ENCODE measurements at places on chromosomes 12 and 14.
A peak's percentile ranks its signal among the peaks of the same experiment; 100 is the strongest.

GRCh38 chr12:190881-191280, 23.1 kb downstream of the SLC6A12 start:
- DNase-seq = no peak

GRCh38 chr14:52422650-52423356, 108.7 kb downstream of the PTGER2 start:
- no peak for DNase-seq

- peak; percentile 18 for DNase-seq
Measured at GRCh38 chr12:132222096-132222807, 78.0 kb downstream of the NOC4L start.

DNA sequence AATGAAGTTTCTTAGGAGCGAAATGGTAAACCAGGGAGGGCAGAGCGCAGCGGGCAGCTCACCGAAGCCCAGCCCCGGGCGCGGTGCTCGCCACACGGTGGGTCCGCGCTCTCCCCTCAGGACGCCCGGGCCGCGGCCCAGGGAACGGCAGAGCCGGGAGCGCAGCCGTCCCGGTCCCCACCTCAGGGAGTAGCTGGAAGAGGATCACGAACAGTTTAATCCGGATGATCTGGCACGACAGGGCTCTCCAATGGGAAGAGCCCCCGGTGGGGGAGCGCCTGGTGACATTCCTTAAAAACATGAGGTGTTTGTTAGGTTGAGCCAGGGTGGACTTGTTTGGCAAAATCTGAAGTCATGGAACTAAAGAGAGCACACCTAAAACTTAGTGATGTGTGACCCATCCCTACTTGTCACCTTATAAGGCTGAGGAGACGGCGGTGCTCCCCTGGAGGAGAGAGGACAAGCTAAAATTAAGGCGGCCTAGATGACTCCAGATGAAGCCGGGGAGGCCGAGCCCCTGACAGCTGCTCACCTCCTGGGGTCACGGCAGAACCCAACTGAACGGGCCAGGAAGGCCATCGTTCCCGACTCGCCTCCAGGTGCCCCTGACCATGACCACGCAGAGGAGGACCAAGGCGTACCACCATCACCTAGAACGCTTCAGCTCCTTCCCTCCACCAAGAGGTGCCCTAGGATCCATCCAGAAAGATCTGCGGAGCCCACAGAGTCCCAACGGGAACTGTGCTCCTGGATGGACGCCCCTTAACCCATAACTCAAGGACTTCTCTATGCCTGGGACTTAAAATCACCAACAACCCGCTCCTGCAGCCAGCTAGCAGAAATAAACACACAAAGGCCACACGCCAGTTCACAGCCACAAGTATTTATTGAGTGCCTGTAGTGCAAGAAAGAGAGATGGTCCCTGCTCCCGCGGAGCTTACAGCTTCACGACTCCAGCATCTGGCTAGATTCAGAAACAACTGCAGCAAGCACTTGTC, 866 bp upstream of the PITPNM2 start:
- DNase-seq = no peak

- no peak for DNase-seq
Measured at GRCh38 chr12:104615048-104615561, 158.4 kb downstream of the CHST11 start.
